Islet precursor cell (in vitro differentiated cells): ENCODE measurements at places on chromosomes 13 and 19.

DNA sequence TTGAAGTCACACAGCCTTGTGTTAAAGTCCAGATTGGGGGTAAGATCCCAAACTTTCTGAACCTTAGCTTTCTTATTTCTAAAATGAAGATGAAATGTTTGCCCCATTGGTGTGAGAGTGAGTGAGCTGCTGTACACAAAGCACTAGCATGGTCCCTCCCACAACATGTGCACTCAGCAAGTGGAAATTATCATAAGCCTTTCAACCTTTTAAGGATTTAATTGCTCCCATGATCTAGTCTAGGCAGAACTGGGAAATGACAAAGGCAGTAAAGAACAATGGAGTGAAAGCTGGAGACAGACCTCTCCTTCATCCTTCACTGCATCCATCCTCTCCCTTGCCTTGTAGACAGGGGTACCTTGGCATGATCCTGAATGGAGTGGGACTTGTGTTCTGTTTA lies 76.0 kb upstream of the GPR12 start:
- DNase-seq = no peak

- no peak for DNase-seq
These were observed 287 bp upstream of the B3GLCT start for GRCh38 chr13:31199527-31199848.

DNA sequence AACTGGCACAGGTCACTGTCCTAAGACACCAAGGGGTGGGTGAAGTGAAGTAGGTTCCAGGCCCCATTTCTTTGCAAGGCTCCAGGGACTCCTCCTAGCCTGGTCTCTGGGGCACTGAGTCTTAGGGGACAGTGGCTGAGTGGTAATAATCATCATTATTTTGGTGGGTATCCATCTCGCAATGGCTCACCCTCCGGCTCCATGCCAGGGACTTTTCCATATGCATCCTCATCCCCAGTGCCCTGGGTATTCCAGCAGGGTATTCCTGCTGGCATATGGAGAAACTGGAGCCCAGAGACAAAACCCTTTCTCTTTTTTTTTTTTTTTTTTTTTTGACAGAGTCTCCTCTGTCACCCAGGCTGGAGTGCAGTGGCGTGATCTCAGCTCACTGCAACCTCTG lies 2.5 kb downstream of the PDE4A start:
- no peak for DNase-seq

GRCh38 chr19:48738557-48739403 lies 1.6 kb downstream of the RASIP1 start:
- peak; percentile 99 for DNase-seq

- no peak for DNase-seq
These were observed 194.4 kb downstream of the KCNRG start for GRCh38 chr13:50209631-50210030.

DNA sequence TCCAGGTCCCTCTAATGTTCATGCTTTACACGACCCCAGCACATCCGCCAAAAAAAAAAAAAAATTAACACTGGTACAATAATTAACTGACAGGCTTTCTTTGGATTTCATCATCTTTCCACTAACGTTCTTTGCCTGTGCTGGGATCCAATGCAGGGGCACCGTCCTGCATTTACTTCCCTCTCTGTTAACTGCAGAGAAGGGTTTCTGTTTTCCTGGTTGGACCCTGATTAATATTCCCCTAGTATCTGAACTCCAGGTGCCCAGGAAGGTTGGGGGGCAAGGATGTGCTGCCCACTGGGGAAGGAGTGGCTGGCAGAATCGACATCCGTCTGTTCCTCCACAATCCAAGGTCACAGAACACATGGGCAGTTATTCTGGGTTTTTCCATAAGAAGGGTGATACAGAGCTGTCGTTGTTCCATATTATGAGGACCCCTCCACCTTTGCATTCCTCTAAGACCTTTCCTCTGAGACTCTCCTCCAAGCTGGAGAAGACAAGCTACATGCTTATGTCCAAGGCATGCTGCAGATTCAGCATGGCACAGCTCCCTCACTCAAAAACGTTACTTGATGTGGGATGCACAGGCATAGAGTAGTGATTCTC lies 4.5 kb upstream of the LAIR1 start:
- DNase-seq = no peak

DNA sequence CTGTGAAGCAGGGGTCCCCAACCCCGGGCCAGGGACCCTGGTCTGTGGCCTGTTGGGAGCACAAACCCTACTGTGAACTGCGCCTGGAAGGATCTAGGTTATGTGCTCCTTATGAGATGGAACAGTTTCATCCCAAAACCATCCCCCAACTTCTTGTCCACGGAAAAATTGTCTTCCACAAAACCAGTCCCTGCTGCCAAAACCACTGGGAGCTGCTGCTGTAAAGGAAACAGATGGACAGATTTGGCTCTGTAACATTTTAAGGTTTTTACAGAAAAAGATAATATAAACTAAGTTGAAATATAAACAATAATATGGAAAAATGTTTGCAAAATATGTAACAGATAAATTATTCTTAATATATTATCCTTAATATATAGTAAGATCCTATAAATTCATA lies 73.7 kb downstream of the COG6 start:
- no peak for DNase-seq

- DNase-seq = peak; percentile 92
These were observed 14.6 kb downstream of the RAB20 start for GRCh38 chr13:110546926-110547325.

DNA sequence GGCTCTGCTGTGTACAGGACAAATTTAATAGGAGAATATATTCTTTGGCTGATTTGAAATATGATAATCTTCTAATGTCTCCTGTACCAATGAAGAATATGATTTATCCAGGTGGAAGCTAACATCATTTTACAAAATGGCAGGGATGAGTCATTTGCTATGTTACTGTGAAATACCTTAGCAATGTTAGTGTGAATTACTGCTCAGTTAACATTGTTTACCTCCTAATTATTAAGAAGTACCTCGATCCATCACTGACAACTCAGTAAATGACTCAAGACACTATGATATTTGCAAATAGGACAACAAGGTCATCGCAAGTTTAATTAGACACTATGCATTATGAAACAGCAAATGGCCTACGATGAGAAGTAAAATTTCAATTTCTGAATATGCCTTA lies 309.1 kb upstream of the EDNRB start:
- no peak for DNase-seq

GRCh38 chr13:52845766-52846566 lies 2.5 kb downstream of the PCDH8 start:
- peak; percentile 94 for DNase-seq

- peak; percentile 77 for DNase-seq
These were observed 24.9 kb upstream of the WDR18 start for GRCh38 chr19:958967-959855.

DNA sequence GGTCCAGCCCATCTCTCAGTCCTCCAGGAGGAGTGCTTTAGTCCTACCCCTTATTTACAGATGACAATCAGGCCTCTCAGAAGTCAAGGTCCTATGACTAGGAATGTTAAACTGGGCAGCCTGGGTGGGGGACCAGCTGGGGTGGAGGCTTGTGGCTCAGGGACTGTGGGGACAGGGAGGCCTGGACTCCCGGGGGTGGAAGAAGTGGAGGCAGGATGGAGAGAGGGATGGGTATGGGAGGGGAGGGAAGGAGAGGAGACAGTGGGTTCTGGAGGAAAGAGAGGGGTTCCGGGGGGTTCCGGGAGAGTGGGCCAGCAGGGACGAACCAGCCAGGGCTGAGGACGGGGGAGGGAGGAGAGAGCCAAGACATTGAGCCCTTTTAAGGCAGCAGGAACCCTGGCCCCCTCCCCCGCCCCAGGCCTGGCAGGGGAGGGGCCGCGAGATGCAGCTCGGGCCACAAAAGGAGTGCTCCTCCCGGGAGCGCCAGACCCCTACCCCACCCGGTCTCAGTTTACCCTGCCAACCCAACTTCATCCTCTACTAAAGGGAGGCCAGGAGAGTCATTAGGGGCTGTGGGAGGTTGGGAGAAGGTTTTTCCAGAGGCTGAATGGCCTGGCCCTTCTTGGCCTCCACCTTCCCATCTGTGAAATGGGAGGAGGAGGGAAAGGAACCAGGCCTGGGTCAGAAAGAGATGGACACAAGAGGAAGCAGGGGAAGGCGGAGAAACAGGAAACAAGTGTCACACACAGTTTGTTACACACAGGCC lies 1.7 kb downstream of the DMPK start:
- DNase-seq = no peak
